ENCODE measurements at places on chromosomes 2 and 18. TPM values are rescaled to one million over a fixed set of nuclear protein-coding genes. Genes with fewer than 3 reads are reported as not detected.

The CNGA3 gene
- not detected for total RNA-seq

The SLC8A1 gene
- total RNA-seq = 0.12 TPM

The OBSL1 gene
- total RNA-seq = 0.83 TPM

The HJURP gene
- 98.4 TPM for total RNA-seq

The GDF7 gene
- total RNA-seq = 0.02 TPM

The EFEMP1 gene
- total RNA-seq = not detected

The C2orf78 gene
- total RNA-seq = not detected

The IL36G gene
- total RNA-seq = not detected

The TMEM247 gene
- not detected for total RNA-seq

The DTNB gene
- total RNA-seq = 25.1 TPM

The PDCD1 gene
- total RNA-seq = 47.4 TPM

The SNED1 gene
- total RNA-seq = 2.6 TPM

The HOXD13 gene
- not detected for total RNA-seq

The POTEI gene
- not detected for total RNA-seq

The ITGA4 gene
- 46.5 TPM for total RNA-seq

The ATP6V1C2 gene
- not detected for total RNA-seq

The KRTCAP3 gene
- 5.4 TPM for total RNA-seq

The ATP8B1 gene
- total RNA-seq = not detected

The DTNA gene
- not detected for total RNA-seq

The CCDC150 gene
- 13.2 TPM for total RNA-seq

The RGPD3 gene
- total RNA-seq = 0.31 TPM

The DQX1 gene
- 0.56 TPM for total RNA-seq

The SLC4A5 gene
- total RNA-seq = 3.1 TPM

The SKA1 gene
- total RNA-seq = 46.0 TPM

The TTC39C gene
- 48.9 TPM for total RNA-seq

The SPR gene
- total RNA-seq = 8.5 TPM

The INO80D gene
- total RNA-seq = 14.5 TPM

The ASIC4 gene
- 0.07 TPM for total RNA-seq

The SCRN3 gene
- total RNA-seq = 12.9 TPM

The NAT8 gene
- not detected for total RNA-seq

The PPM1B gene
- 41.6 TPM for total RNA-seq

The LIMS2 gene
- total RNA-seq = 12.3 TPM

The C1QL2 gene
- total RNA-seq = not detected

The VWC2L gene
- total RNA-seq = not detected

The PASK gene
- 100 TPM for total RNA-seq

The FAM161A gene
- 5.5 TPM for total RNA-seq

The ZNF804A gene
- total RNA-seq = not detected

Data from activated CD4-positive, alpha-beta memory T cell treated with anti-CD3 and anti-CD28 coated beads for 36 hours (primary cell).